HFF-Myc (cell line): ENCODE measurements at places on chromosomes 1 and 21.

DNA sequence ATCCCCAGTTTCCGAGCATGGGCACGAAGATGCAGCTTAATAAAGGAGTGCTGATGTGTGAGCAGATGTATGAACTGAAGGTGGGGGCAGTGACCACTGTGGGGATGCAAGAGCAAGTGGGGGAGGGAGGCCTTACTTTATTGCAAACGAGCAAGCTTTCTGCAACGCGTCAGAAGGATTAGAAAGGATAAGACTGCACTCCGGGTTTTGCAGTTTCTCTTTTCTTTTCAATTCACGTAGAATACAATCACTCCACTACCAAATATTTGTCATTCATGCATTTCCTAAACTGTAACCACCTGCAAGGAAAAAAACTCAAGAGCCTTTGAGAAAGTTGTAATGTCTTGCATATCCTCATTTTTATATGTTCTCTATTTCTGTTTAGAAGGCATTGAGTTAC, 4.3 kb upstream of the OR2C3 start:
- no peak for DNase-seq

- no peak for DNase-seq
Measured at GRCh38 chr1:180901076-180901990, 11.4 kb upstream of the KIAA1614 start.

GRCh38 chr1:192566657-192567056, 8.9 kb upstream of the RGS1 start:
- no peak for DNase-seq

- no peak for DNase-seq
Measured at GRCh38 chr1:226351709-226352108, 42.7 kb upstream of the LIN9 start.
